COR-L47 (cell line): ENCODE measurements at places on chromosomes 4 and X.

DNA sequence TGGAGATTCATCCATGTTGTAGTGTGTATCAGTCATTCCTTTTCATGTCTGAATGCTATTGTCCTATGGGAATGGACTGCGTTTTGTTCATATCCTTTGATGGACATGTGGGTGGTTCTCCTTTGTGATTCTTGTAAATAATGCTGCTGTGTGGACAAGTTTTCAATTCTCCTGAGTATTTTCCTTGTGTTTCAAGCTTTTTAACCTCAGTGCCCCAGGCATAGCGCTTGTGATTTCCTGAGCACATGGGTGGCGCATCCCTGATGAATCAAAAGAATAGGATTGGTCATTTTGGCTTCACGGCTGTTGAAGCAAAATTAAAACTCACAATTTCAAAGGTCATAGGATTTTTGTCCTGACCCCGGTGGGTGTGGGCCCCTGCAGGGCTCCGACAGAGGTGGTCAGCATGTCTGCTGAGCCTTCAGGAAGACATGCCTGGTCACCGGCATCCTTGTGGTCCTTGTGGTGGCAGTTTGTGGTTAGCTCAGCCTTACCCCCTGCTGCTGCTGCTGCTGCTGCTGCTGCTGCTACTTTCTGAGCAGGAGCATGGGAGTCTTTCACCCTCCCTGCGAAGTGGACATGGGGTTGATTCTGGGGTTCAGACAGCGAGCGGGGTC, 30.0 kb downstream of the SHROOM2 start:
- DNase-seq, result no peak

DNA sequence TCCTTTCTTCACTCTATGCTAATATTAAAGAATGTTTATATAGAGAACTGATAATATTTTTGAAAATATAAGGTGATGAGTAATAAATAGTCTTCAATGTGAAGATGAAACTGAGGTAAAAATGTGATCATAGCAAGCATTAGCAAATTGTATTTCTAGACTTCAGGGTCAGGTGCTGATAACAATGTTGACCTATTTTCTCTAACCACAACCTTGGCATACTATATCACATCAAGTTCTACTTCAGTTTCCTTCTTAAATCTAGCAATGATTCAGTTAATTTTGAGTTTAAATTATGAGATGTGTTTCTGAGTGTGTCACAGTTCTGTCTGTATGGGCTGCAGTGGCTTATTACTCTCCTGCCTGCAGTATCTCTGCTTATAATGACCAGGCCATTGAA, 209.4 kb downstream of the RAPGEF2 start:
- no peak for DNase-seq

- no peak for DNase-seq
These were observed 247.8 kb upstream of the POU3F4 start for GRCh38 chrX:83260288-83260687.

GRCh38 chr4:154421618-154422017, 70.0 kb downstream of the DCHS2 start:
- DNase-seq, result no peak

- DNase-seq, result no peak
These were observed 856.3 kb upstream of the NDST4 start for GRCh38 chr4:115969756-115970155.

- no peak for DNase-seq
These were observed 1.7 kb upstream of the SLC2A9 start for GRCh38 chr4:10023050-10023419.

DNA sequence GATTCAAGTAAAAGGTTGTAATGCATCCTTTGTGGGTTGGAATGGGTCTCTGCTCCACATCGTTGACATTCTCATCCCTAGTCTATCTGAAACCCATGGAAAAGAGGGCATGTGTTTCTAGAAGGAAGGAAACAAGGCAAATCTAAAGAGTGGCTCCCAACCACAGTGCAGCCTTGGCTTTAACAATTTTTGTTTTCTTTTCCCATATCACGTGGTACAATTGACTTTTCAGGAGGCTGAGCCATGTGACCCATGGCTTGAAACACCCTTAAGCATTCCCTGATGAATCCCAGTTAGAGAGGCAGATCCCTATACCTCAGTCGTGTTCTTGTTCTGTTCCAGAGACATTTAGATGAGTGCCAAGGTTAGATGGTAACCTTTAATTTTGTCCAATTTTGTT, 12.8 kb downstream of the DCUN1D4 start:
- no peak for DNase-seq

GRCh38 chr4:186027405-186027804, 41.6 kb upstream of the TLR3 start:
- DNase-seq, result no peak
